Fibroblast of skin of abdomen (primary cell): ENCODE measurements at places on chromosomes 4 and X.

- DNase-seq: no peak
These were observed 268.9 kb downstream of the C4orf33 start for GRCh38 chr4:129364747-129365452.

GRCh38 chr4:180581061-180581460 is 1662.1 kb upstream of the TENM3 start:
- no peak for DNase-seq

DNA sequence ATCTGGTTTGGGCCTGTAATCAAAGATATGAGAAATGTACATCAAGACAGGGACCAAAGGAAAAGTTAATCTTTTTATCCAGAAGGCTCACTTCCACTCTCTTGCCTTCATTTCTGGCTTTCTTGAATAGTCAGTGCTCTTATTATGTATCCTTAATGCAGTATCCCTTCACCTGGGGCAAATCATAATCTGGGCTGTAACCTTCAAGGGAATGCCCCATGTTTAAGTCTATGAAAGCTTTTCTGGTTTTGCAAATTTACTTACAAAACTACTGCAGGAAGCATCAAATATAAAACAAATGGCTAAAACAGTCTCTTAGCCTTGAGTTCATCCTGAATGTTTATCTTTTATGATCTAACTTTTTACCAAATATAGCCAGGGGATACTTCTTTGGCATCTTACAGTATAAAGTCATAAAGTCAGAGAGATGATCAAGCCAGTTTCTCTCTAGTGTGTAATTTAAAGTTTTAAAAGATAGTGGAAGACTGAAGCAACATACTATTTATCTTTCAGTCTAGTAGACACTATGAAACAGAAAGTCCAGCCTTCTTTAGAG is 1214.8 kb downstream of the STIM2 start:
- DNase-seq: peak; percentile 1

- no peak for DNase-seq
These were observed 97.1 kb downstream of the TMA16 start for GRCh38 chr4:163591614-163592020.

DNA sequence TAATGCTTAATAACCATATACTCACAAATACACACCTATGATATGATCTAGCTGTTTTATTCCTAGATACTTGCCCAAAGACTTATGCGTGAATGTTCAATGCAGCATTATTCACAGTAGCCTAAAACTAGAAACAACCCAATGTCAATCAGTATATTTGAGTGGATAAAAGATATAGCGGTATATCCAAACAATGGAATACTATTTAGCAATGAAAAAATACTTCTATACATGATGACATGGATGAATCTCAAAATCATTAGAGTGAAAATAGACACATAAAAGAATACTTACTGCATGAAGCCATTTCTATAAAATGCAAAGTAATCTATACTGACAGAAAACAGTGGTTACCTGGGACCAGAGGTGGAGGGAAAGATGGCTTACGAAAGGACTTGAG is 108.1 kb downstream of the RAP1GDS1 start:
- DNase-seq: no peak

- no peak for DNase-seq
These were observed 5.2 kb downstream of the PKD2 start for GRCh38 chr4:88012647-88013046.

- no peak for DNase-seq
These were observed 37.9 kb downstream of the WDR1 start for GRCh38 chr4:10078481-10079233.

GRCh38 chrX:11562570-11562969 is 103.2 kb downstream of the ARHGAP6 start:
- DNase-seq: no peak
